ENCODE measurements at places on chromosomes 1 and 21. TPM values are rescaled to one million over a fixed set of nuclear protein-coding genes. Genes with fewer than 3 reads are reported as not detected.

GRCh38 chr1:11478571-11479374 is at the start of gene DISP3:
Gene DISP3 (plus strand): TSS chr1:11479155. CDS start chr1:11500993, 21,838 bp downstream.
- peak; percentile 69 for DNase-seq

GRCh38 chr1:12356004-12356890 is 126.4 kb downstream of the VPS13D start:
- no peak for DNase-seq

GRCh38 chr1:209751627-209752231 is 4.1 kb upstream of the TRAF3IP3 start:
- no peak for DNase-seq

- no peak for DNase-seq
Measured at GRCh38 chr1:206886831-206887230, 10.4 kb upstream of the IL24 start.

- DNase-seq, result no peak
Measured at GRCh38 chr1:2240270-2241156, 12.4 kb downstream of the SKI start.

DNA sequence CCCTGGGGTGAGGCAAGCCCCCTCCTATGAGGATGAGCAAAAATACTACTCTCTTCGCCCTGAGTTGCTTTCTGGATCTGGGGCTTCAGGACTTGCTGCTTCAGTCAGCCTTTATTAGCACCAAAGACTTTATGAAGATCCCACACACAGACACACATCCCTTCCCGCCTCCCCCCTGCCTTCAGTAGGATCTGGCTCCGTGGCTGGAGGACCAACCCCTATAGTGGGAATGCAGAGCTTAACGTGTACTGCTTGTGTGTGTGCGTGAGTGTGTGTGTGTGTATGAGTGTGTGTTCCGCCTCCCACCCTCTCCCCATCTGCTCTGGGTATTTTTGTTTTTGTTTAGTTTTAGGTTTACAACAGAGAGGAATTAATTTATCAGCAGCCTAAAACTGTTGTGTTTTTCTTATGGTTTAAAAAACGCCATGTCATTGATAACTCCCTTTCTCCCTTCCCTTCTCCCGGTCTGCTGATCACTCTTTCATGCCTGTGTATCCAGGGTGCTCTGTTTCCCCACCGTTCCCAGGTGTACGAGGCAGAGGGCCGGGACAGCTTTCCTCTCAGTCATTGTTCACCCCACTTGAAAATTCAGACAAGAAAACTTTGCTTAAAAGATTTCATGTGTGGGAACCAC is 27.5 kb upstream of the ZFP69B start:
- DNase-seq, result no peak

DNA sequence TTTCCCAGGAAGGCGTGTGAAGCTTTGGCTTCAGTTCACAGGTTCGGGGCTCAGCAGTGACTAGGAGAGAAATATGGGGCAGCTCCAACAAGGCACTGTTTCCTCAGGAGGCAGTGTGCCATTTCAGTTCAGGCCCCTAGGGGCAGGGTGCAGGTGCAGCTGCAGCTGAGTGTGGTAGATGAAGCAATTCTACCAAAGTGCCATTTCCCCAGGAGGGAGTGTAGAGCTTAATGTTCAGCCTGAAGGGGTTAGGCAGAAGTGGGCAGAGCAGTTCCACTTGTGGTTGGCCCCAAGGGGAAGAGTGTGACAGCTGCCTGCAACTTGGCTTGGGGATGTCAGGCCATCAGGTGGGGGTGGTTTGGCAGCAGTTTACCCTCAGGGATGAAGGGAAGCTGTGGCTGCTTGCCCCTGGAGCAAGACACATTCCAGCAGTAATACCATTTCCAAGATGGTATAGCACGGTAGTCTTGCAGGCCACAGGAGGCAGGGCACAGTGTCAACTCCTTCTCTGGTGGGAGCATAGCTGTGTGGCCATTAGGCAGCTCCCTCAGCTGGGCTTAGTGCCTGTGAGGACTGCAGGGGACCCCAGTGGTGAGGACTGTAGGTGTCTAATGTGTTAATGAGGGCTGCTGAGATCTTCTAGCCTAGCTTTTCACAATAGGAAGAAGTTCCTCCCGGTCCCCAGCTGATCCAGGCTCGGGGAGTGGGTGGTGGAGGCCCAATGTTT is 34.7 kb downstream of the RGSL1 start:
- DNase-seq, result no peak

DNA sequence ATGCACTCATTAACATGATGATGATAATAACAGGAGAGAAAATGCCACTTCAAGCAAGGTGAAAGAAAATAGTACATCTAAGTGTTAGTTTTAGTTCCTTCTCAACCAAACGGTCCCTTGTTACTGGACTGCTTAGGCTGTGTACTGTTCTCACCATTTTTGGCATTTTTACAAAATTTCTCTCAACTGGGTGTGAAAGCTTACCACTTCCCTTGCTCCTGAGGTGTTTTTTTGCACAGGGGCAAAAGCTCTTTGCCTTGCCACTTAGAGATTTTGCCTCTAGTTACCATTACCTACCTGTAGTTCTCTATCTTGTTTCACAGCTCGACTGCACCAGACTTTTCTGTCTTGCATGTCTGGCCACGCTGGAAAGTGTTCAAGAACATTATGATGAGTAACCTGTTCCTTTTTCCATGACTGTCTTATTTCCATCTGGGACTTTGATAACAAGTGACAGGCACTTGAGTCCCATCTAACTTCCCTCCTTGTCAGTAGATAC is 10.7 kb downstream of the NEK7 start:
- DNase-seq, result no peak

- DNase-seq, result no peak
Measured at GRCh38 chr1:118866330-118866729, 121.8 kb downstream of the TBX15 start.

GRCh38 chr1:240399381-240399780 is 212.6 kb downstream of the GREM2 start:
- DNase-seq, result no peak

Gene SH3BGR
- 12.4 TPM for total RNA-seq

Gene TENT5C
- 42.5 TPM for total RNA-seq

Gene RGS4
- 1.4 TPM for total RNA-seq

Gene OR10J1
- total RNA-seq, result not detected

Gene MARK1
- total RNA-seq, result 7.6 TPM

Data from skin of body (tissue), 3 donors.